RCC 7860 (cell line): ENCODE measurements at places on chromosomes 5 and 9.

GRCh38 chr9:113488071-113488470 lies 24.5 kb downstream of the RGS3 start:
- no peak for DNase-seq

GRCh38 chr5:168878135-168878745 lies 299.1 kb upstream of the PANK3 start:
- no peak for DNase-seq

- DNase-seq = no peak
Observed at GRCh38 chr5:72179816-72180440, 72.7 kb downstream of the MAP1B start.

GRCh38 chr9:91532325-91532724 lies 108.7 kb upstream of the NFIL3 start:
- peak; percentile 41 for DNase-seq

DNA sequence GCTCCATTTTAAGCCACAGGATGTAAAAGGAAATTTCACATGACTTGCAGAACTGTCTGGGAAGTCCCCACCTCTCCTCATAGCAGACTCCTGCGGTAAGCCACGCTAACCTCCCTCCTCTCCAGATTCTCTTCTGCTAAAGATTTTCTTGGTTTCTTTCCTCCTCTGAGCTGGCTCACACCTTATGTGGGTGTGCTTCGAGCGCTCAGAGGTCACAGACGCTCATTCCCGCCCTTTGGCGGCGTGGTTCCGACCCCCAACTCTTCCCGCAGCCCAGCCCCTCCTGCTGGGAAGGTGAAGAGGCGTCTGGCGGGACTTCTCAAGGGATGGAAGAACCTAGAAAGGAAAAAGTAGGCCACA lies 32.9 kb upstream of the CDK20 start:
- no peak for DNase-seq

DNA sequence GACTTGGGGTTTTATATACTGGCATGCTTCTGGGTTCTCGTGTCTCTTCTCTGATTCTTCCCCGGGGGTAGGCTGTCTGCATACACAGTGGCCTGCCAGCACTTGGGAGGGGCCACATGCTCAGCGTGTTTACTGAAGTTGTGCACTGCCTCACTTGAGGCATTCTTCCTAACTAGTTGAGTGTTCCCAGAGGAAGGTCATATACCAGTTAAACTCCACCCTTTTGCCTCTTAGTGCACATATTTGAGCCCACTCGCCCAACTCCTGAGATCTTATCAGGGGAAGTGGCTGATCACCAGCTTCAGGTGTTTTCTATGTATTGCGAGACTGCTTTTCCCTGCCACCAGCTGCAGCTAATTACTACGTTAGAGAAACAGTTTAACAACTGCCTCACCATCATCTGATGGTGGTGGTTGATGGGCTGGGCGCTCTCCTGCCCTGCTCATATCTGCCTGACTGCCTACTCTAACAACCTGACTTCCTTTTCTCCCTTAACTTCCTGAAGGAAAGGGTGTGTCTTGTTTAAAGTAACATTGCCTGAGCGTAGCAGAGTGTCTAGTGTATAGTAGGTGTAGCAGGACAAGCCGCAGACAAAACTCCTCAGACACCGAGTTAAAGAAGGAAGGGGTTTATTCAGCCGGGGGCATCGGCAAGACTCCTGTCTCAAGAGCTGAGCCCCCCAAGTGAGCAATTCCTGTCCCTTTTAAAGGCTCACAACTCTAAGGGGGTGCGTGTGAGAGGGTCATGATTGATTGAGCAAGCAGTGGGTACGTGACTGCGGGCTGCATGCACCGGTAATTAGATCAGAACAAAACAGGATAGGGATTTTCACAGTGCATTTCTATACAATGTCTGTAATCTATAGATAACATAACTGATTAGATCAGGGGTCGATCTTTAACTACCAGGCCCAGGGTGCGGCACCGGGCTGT lies 60.1 kb upstream of the CLINT1 start:
- DNase-seq = no peak

DNA sequence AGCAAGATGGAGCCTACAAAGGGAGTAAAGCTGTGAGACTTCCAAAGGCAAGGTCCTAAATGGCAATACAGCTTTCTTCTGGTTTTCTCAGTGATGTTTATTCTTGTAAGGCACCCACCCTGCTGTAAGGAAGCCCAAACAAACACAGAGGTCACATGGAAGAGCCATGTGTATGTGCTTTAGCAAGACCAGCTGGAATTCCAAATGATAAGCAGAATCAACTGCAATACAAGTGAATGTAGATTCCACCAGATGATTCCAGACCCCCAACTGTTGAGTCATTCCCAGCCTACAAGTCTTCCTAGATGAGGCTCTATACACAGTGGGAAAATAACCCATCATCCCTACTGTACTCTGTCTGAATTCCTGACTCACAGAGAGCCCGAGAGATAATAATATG lies 122.8 kb downstream of the DEPDC1B start:
- no peak for DNase-seq

- DNase-seq = no peak
Observed at GRCh38 chr5:35194635-35195471, 35.4 kb downstream of the PRLR start.

DNA sequence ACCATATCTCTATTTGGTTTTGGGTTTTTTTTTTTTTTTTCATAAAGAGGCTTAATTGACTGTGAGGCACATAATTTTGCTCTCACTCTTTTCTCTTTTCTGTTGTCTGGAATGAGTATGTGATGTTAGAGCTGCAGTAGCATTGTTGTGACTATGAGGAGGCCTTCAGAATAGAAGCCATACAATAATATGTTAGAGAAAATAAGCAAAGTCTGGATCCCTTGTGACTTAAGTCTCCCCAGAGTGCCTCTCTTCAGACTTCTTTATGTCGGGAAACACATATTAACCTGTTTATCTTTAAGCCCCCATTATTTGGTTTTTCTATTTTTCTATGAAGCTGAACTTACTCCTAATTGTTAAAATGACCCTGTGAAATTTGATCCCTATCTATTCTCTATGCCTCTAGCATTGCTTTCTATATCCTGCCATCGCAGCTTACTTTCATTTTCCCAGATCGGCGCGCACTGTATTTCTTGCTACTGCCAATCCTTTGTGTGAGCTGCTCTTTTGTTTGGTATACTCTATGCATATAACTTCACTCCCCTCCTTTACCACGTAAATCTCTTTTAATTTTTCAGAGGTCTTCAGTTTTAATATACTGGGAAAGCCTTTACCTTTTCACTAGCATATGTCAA lies 372.5 kb upstream of the KCNN2 start:
- DNase-seq = no peak

DNA sequence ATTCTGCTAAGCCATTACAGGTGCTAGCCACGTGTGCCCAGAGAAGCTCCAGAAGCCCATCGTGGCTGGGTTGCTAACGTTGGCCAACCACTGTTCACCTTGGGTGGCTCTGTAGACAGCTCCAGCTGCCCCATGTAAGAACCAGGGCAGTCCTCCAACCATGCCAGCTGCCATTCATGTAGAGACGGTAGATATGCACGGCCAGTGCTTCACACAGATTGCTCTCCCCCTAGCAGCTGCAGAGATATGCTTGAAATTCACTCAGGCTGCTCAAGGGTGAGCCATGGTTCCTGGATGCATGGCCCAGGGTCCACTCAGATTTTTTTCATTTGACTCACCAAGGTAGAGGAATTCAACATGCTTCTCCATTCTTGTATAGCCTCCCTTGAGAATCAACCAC lies 31.0 kb downstream of the GADD45G start:
- peak; percentile 39 for DNase-seq

- no peak for DNase-seq
Observed at GRCh38 chr5:10673017-10673389, 88.0 kb downstream of the DAP start.

DNA sequence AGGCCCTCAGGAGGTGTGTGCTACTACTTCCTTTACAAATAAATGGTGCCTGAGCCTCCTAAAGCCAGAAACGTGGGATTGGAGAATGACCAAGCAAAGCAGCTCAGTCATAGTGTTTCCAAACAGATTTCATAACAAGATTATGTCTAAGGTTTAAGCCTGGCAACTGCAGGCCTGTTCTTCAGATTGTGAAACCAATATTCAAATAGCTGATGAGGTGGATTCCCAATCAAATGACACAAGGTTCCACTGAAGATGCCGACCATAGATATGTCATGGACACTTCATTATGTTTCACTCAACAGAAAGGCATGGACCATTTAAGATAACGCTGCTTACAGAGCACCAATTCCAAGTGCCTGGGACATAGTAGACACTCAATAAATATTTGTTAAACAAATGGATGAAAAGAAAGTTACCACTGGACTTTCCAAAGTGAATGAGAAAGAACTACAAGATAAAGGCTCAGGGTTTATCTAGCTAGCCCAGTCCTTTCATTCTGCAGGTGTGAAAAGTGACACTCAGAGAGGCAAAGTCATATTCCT lies 189.5 kb downstream of the ACTL7B start:
- DNase-seq = no peak

- no peak for DNase-seq
Observed at GRCh38 chr5:150211156-150212030, 21.5 kb downstream of the SLC6A7 start.

- peak; percentile 25 for DNase-seq
Observed at GRCh38 chr9:130946766-130947617, 7.9 kb upstream of the FIBCD1 start.

- DNase-seq = peak; percentile 100
Observed at GRCh38 chr5:149133795-149134777, 7.2 kb upstream of the ABLIM3 start.

DNA sequence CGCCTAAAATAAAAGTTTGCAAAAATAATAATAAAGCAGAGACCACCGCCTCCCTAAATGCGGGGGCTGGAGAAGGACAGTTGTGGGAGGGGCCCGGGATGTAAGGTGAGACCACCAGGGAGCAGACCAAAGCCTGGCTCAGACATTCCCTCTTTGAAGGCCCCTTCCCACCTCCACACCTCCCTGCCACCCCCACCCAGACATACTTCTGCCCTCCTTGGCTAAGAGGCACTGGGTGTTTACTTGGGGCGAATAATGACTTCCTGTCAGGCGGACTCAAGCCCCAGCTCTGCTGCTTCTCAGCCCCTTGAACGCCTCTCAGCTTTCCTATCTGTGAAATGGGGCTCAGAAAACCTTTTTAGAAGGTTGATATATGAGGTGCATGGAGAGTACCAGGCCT lies 58.8 kb upstream of the GGTA1 start:
- DNase-seq = no peak
